ENCODE measurements at places on chromosomes 4 and X.

DNA sequence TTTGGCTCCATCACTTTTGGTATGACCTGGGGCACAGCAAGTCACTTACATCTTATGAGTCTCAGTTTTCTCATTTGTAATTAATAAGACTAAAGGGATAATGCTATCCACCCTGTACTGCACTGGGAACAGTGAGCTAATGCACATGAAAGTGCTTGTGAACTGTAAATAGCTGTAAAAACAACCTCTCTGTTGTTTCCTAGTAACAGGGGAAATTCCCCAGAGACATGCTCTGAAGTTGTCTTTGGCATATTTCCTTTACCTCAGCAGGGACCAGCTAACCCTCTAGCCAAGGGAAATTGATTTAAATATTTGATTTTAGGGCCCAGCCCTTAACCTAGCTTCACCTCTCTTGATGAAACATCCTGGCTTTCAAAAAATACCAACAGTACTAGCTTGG is 6.1 kb upstream of the CYSLTR1 start:
- peak; percentile 68 for DNase-seq

- DNase-seq: no peak
Measured at GRCh38 chr4:157043131-157043530, 32.8 kb upstream of the GLRB start.

- DNase-seq: no peak
Measured at GRCh38 chr4:188015025-188015940, 19.7 kb downstream of the ZFP42 start.

- no peak for DNase-seq
Measured at GRCh38 chrX:37989304-37989703, 17.0 kb upstream of the SYTL5 start.

GRCh38 chr4:22901631-22902030 is 208.9 kb downstream of the GBA3 start:
- DNase-seq: no peak

DNA sequence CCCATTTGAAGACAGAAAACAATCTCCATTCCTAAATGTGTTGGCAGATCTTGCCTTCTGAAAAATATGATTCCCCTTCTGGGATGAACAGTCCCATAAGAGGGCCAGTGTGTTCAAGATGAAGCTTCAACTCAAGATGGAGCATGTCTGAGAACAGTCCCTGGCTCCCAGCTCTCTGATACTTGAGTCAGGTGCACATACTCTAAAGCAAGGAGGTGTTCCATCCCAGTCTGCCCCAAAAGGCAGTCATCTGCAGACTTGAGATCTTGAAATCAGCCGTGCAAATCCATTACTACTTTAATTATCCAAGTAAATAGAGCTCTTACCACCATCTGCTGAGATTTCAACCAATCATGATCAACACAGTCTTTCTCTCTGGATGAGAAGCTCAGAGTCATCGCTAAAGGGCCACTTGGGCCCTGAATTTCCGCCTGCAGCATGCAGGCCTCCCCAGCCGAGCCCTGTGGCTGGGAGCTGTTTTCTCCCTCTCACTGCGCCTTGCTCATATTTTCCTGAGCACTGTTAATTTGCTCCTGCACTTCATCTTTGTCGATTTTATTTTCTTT is 22.2 kb downstream of the CCDC149 start:
- DNase-seq: no peak

- no peak for DNase-seq
Measured at GRCh38 chr4:108830509-108831244, 67.8 kb upstream of the ETNPPL start.

DNA sequence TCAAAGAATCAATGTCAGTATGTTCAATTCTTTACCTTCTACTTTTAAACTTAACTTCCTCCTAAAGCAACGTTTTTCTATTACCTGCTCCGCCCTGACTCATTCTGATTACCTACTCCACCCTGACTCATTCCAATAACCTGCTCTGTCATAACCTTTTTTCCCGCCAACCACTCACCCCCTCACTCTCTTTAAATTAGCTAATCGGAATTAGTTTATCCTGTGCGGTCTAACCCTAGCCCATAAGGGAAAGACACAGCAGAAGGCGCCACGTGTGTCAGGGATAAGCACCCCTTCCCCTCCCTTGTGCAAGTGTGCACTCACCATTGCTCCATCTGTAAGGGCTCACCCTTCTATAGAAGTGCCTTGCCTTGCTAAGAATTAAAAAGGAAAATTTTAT is 64.4 kb downstream of the EIF4E start:
- no peak for DNase-seq

DNA sequence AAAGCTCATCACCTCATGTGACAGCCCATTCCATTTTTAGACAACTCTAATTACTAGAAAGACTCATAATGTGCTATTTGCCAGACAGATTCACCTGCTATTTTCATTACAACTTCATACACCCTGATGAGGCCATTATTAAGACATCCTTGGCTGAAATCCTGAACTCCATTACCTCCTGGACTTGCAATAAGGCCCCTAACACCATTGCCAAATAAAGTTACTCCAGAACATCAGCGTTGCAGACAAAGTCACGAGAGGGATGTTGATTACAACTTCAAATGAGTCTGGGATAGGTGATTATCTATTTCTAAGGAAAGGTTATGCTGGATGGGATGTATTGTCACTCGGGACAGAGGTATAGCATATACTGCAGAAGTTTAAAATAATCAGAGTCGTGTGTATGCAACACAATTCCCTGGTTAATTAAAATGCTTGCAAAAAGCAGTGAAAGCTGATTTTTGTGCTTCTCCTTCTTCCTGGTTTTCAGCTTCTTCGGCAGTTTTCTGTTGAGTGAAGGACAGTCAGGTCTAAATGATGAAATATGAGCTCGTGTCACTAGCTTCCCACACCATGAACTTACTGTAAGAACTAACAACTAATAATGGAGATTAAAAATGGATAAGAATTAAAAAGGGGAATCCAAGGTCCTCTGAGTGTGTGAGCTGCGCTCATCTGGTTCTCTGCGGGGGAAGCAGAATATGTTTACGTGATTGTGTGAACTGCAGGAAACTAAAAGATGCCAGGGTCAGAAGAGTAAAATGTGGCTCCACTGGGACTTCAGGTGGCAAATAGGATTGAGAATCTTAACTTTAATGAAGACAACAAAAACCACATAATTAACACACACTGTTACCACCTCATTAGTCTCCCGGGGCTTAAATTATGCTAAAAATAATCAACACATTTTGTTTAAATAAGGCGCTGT is 17.6 kb upstream of the SOD3 start:
- no peak for DNase-seq

DNA sequence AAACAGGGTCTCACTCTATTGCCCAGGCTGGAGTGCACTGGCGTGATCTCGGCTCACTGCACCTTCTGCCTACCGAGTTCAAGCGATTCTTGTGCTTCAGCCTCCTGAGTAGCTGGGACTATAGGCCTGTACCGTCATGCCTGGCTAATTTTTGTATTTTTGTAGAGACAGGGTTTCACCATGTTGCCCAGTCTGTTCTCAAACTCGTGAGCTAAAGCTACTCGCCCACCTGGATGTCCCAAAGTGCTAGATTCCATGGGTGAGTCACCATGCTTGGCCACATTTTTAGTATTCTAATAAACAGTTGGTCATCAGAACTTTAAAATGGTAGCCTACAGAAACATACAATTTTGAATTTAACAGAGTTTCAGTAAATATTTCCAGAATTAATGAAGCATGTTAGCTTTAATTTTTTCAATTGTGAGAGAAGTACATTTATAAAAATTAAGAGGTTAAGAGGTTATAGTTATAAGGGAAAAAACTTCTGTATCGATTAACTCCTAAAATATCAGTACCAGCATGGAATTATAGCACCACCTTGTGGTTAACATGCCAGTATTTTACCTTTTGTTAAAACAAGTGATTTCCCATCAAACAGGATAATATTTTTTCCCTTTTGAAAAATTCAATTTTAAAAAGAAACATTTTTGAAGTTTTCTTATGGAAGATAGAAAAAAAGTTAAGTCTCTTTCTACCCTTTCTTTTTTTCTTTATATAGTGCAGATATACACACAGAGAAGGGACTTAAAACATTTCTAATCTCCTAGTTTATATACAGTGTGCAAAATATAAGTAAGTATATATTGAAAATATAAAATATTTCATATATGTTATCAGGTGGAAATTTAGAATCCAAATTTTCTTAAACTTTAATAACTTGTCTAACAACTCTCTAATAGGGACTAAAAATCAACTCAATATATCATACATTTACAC is 35.4 kb downstream of the CEP44 start:
- peak; percentile 23 for DNase-seq

DNA sequence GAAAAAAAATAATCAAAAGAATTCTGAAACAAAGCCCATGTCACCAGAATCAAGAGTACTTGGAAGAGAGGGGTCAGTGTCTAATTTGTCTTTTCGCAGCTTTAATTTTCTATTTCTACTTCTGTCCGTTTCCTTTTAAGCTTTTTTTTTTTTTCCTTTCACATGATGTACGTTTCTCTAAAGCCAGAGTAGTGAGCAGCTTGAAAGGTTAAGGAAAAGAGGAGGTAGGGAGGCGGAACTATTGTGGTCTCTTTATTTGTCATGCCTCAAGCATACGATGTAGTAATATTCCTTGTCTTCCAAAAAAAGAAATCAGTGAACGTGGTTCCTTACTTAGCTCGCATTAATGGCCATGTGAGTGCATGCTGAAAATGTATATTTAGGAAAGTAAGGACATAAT is 311.5 kb downstream of the TENM3 start:
- no peak for DNase-seq

GRCh38 chr4:149997881-149998421 is 80.3 kb upstream of the DCLK2 start:
- no peak for DNase-seq

DNA sequence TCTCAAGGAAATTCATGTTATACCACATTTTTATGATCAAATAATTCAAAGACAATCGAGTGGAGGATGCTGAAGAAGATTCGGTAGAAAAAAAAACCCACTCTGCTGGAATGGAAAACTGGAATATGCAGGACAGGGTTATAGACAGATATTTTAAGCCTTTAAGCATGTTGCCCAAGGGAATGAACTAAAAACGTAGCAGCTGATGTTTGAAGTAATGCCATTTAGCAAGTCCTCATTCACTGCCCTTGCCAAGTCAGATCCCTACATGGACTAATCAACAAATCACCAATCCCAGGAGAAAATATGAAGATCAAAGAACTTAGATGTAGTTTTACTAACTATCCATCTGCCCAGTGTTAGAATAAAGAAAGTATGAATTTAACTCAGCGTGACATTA is 75.6 kb upstream of the ETNPPL start:
- no peak for DNase-seq

DNA sequence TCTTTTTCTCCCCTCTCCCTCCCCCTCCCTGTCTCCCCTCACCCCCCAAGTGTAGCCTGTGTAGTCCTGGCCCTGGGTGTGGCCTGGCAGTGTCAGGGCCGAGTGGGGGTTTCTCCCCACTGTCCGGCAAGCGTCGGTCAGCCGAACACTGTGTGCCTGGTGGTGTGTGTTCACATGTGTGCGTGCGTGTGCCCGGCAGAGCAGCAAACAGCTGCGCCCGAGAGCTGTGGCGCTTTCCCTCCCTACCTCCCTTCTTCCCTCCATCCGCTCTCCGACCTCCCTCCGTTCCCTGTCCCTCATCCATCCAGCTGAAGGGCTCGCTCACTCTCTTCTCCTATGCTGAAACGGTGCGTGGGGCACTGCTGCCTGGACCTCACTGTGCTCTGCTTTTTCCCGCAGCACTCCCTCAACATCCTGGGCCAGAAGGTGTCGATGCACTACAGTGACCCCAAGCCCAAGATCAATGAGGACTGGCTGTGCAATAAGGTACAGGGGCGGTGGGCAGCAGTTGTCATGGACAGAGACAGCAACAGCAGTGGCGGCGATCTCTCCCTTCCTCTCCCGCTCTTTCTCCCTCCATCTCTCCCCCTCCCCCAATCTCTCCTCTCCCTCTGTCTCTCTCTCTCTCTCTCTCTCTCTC is 17.4 kb upstream of the UBA1 start:
- no peak for DNase-seq

- no peak for DNase-seq
Measured at GRCh38 chrX:65331371-65331770, 203.2 kb downstream of the LAS1L start.

DNA sequence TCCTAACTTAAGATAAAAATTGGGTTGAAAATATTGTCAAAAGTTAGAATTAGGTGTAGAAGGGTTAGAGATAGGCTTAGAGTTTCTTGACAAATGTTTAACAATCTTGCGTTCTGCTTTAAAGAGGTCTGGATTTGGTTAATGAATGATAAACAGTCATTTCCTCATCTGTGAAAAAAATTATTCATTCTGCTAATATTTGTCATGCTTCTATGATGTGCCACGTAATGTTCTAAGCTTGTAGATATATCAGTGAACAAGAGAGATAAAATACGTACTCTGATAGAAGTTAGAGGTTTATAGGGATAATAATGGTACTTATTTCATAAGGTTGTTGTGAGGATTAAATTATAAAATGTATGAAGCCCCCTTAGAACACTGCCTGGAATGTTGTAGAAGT is 443.0 kb upstream of the GALNT7 start:
- no peak for DNase-seq

DNA sequence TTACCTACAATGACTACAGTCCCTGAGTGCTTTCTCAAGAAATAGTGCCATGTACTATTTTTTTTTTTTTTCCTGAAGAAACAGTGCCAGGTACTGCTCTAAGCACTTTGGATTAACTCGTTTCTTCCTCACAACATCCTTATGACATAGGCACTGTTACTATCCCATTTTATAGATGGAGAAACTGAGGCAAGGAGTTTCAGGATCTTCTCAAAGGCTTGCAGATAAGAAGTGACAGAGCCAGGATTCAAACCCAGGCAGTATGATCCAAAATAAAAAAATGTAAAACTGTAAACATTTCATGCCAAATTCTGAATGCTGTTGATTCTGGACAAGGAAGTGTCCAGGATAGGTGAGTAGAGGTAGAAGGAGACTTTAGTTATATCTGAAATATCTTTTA is 1.1 kb downstream of the FANCB start:
- DNase-seq: no peak

DNA sequence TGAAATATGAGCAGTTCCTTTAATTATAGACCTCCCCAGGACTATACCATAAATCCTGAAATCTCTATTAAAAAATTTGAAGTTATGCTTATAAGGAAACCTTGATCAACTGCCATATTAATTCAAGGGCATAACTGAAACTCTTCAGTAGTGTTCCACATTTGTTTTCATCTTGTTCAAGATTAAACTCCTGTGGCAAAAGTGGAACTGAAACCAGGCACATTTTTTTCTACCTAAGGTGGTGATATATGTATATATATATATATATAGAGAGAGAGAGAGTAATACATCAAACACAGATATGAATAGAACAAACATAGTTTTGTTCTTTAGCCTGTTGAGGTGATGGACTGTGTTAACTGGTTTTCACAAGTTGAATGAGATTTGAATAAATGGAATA is 287.9 kb downstream of the DACH2 start:
- DNase-seq: no peak

DNA sequence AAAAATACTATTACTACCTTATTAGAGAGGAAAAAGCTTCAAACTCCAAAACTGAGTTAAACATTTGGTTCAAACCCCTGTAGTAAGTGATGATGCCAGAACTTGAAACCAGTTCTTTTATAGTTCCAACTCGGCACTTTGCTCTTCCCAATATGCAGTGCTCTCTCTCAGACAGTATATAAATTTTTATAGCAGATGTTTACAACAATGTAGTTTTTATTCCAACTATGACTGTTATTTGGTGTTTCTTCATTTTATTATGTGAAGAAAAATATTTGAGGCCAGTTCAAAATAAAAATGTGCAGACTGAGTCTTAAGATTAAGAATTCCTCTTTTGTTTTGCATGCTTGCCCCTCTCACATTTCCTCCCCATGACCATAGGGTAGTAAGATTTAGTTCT is 2.9 kb upstream of the PPP4R3C start:
- no peak for DNase-seq

All from central memory CD4-positive, alpha-beta T cell (primary cell).